WTC11 (cell line): ENCODE measurements at places on chromosomes 12 and 14.

DNA sequence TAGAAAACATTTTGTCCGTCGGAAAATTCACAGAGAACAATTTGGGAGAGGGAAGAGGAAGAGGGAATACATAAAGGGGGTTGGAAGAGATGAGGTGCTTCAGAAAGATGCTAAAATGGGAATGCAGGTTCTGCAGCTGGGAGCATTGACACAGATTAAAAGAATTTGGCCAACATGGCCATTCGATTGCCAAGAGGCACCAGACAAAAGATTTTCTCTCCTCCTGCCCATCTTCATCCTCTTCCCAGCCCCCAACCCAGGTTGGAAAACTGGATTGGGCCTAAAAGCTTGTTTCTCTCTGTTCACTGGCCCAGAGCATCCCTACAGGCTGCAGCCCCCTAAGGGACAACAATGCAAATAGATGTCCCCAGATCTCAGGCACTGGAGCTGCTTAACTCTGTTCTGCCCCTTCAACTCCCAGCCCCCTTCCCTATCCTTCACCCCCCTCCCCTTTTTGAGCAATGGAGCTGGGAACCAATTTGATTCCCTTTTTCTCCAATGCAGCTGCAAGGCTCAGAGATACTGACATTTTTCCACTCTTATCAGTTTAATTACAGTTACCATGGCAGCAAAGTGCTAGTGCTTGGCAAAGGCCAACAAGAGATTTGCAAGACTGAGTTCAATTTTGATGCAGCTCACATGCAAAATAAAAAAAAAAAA is 1.9 kb downstream of the LMO3 start:
- peak; percentile 20 for DNase-seq

- no peak for DNase-seq
These were observed 50.8 kb downstream of the C12orf42 start for GRCh38 chr12:103444983-103445382.

DNA sequence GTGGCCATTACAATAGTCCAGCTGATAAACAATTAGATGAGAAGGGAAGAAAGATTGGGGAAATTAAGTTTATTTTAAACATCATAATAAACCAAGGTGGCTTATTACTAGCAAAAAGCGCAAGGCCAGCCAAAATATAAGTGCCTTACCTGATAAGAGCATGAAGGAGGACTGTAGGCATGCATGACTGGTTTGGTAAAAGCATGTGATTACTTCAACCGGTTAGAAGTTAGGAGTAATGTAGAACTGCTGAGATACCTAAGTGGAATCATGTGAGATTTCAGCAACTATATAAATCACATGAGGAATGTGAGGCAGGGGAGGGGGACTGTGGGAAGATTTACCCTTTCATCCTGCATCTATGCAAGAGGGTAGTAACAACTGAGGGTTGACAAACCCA is 59.7 kb upstream of the CCDC196 start:
- DNase-seq = no peak

DNA sequence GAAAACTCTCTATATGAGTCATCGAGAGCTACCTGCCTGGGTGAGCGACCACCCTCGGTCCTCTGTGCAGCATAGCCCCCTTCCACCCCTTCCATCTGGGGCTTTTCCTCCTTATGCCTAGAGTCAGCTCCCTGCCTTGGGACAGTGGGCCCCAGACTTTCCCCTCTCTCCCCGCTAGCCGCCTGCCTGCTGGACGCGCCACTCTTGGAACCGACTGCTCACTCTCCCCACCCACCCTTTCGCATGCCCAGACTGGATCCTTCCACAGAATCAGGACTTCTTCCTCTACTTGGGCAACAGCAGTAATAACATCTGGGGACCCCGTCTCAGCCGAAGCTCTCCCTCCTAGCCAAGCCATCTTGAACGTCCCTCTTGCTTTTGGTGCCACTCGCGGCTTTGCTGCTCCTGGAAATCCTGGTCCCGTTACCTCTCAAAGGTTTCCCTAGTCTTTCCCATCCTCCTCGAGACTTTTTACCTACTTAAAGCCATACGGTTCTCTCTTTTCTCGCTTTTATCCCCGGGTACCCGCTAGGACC is 671 bp downstream of the ESYT1 start:
- DNase-seq = no peak

DNA sequence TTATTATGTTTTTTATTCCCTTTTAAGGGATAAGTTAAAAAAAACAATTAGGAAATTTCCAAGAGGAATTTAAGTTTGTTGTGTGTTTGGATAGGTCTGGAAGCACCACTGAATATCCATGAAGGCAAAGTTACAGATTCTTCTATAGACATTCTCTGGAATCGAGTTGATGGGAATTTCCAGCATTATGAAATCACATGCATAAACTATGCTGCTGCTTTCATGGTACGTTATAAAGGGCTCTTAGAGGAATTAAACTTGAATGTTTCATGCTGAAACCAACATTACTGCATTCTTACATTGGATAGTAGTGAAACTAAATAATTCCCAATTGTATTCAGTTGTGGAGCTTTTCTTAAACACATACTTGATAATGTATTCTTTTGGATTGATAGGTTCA is 21.5 kb upstream of the PTPRQ start:
- no peak for DNase-seq

DNA sequence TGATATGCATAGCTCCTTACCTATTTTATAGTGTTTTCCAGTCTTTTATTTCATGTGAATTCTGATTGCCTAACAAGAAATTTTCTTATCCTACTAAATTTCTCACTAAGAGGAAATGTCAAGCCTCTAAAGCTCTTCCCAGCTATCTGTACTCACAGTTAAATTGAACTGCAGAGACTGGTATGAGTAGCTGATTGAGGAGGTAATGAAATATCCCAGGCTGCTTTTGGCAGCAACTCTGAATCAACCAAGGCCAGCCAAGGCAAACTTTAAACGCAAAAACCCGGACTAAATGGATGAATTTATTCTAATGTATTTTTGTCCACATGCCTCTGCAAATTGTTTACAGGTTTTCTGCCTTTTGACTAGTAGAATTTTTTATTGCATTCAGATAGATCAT is 119.1 kb upstream of the PMCH start:
- DNase-seq = no peak

GRCh38 chr12:113083863-113084435 is 27.4 kb downstream of the DTX1 start:
- DNase-seq = no peak

DNA sequence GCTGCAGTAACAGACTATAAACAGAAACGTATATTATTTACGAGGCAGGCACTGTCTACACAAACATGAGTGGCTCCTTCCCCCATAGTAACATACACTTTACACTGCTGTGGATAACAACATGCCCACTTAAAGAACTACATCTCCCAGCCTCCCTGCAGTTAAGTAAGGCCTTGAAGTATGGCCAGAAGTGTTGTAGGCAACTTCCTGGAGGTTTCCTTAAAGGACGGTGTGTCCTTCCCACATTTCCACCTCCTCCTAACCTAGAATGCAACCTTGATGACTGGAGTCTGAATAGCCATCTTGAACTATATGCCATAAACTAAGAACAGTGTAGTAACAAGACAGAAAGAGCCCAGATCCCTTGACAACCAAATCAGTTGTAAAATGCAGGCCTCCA is 20.3 kb downstream of the MED13L start:
- DNase-seq = no peak

DNA sequence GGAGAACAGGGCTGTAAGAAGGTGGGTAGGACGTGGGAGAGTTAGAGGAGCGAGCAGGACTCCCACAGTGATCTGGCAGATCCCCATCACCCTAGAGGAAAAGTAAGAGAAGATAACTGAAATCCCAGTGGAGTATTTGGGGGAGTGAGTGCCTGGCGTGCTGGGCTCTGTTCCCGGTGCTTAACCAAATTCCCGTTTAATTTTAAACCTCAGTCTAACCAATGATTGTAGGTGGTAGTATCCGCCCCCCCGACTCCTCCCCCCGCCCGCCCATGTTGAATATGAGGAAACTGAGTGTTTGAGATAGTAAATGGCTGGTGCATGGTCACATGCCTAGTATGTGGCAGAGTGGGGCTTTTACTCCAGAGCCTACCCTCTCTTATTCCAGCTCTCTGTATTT is 1.2 kb downstream of the TARBP2 start:
- no peak for DNase-seq

DNA sequence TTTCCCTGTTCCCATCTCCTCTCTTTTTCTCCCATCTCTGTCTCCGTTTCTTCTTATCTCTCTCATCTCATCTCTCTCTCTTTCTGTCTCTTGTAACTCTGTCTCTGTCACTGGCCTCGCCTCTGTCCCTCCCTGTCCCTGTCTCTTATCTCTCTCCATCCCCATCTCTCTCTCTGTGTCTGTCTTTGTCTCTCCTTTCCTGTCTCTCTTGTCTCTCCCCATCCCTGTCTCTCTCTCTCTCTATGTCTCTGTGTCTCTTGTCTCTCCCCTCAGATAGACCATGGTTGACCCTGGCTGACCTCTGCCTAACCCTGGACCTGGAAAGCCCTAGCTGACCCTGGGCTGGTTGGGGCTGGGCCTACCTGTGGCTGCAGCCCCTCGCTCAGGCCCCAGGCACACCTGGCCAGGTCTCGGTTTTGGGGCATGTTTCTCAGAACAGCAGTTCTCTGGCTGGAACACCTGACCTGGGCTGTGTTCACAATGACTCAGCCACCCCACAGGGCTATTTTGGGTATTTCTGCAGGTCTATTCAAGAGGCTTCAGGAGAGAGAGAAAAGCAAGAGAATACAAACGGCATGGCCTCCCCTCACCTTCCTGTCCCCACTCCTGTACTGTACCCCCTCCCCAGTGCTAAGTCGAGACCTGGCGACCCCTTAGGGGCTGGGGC is 174.4 kb downstream of the TMEM121 start:
- DNase-seq = no peak

DNA sequence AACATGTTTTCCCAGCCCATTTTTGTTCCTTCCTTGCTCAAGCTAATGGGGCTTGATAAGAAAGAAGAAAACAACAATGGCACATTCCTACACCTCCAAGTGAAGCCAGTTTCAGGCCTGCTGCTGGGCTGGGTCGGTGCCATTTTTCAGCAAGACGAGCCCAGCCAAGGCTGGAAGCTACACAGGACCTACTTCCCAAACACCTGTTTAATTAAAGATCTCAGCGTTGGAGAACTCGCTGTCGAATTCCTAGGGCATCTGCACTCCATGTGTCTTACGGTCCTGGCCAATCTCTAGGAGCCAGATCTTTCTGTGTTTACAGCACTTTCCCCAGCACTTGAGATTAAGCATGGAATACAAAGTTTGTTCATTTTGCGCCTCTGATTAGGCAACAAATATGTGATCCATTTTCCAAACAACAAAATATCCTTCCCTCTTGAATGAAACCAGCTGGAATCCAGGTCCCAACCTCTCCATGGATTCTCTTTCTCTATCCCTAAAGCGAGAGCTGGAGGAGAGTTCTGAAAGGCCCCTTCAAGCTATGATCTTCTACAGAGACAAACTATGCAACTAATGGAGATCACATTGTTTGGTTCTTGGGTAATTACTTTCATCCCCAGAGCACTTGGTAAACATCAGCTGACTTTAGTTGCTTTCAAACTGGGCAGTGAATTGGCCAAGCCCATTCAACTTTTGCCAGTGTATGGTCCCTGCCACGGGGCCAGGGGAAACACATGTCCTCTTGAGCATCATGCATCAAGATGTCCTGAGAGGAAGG is 34.3 kb upstream of the TC2N start:
- DNase-seq = no peak

GRCh38 chr14:32259368-32260013 is 56.4 kb upstream of the RNU6-8 start:
- no peak for DNase-seq

- DNase-seq = peak; percentile 5
These were observed 143.8 kb downstream of the ADGRD1 start for GRCh38 chr12:131097202-131098177.

DNA sequence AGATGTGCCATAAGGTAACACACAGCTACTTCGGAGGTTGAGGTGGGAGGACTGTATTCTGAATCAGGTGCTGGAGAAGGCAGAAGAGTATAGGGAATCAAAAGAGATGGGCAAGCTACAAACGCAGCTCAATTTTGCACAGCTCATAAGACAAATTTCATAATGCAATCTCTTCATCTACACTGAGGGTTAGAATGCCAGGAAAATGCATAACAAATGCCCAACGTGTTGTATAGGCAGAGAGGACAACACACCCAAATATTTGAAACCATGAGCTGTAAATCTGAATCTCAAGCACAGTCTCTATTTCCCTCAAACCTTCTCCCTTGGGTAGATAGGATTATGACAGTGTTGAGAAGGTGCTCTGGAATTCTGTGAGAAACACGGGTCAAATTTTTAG is 263.1 kb upstream of the FOXN3 start:
- no peak for DNase-seq

- no peak for DNase-seq
These were observed 89.1 kb downstream of the ADGRD1 start for GRCh38 chr12:131042834-131043245.

DNA sequence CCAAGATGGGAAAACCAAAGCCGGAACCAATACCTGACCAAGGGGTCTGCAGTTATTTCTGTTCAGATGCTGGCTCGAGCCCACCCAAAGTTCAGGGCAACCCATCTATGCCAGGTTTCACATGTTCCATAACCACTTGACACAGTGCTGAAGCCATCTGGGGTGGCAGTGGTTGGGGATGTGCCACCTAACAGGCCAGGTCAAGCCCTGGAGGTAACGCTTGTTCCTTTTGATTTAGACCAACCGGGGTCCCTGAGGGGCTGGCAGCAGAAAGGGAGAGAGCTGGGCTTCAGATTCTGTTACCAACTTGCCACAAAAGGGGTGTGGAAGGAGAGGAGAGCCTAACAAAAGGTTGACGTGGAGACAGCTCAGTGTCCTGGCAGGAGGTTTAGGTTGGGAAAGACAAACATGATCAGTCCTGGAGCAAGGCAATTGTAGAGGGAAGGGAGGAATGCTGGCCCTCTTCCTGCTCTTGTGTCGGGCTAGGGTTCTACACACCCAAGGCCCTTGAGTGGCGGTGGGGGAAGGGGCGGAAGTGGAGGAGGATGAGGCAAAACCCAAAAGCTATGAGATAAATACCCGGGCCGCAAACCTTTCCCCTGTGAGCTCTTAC is 31.9 kb downstream of the CACNA2D4 start:
- DNase-seq = no peak

DNA sequence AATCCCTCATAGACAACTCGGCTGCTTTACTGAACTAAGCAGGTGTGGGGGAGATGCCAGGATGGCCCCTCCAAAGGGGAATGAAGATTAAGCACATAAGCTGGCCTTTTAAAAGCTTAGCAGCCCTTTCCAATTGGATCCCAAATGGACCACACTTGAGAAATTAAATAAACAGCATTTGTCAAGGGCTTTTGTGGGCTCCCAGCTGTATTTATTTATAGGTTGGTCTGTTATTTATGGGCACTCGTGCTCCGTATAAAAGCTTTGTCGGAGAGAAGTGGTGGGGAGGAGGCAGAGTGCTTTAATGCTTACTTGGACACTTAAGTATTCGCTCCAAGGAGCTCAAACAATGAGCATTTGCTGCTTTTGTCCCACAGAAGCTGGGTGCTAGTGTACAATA is 580.2 kb downstream of the MED13L start:
- DNase-seq = no peak

GRCh38 chr12:92854344-92854743 is 74.8 kb downstream of the EEA1 start:
- DNase-seq = no peak

- no peak for DNase-seq
These were observed 733 bp upstream of the KLHDC2 start for GRCh38 chr14:49767270-49767570.

- DNase-seq = no peak
These were observed 8.4 kb downstream of the ADSS1 start for GRCh38 chr14:104732355-104732804.

GRCh38 chr12:30016540-30017055 is 232.9 kb upstream of the TMTC1 start:
- DNase-seq = no peak

- no peak for DNase-seq
These were observed 80.8 kb upstream of the BCL11B start for GRCh38 chr14:99352688-99353280.
